ENCODE measurements at places on chromosomes 2 and 18.

DNA sequence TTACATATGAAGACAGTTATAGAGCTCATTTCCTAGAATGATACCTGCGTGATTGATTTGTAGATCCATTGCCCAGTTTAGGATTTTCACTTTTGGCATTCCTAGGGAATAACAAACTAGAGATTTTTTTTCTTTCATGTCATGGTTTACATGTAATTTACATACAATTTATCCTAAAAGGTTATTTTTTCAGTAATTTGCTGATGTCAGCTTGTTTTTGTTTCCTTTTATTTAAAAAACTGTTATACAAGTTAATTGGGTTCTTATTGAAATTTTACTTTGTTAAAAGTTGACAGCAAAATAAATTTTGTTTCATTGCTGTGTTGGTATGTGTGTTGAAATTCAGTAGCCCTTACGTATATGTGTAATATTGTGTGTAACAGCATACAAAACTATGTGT, 23.4 kb downstream of the MTX2 start:
- DNase-seq: no peak

DNA sequence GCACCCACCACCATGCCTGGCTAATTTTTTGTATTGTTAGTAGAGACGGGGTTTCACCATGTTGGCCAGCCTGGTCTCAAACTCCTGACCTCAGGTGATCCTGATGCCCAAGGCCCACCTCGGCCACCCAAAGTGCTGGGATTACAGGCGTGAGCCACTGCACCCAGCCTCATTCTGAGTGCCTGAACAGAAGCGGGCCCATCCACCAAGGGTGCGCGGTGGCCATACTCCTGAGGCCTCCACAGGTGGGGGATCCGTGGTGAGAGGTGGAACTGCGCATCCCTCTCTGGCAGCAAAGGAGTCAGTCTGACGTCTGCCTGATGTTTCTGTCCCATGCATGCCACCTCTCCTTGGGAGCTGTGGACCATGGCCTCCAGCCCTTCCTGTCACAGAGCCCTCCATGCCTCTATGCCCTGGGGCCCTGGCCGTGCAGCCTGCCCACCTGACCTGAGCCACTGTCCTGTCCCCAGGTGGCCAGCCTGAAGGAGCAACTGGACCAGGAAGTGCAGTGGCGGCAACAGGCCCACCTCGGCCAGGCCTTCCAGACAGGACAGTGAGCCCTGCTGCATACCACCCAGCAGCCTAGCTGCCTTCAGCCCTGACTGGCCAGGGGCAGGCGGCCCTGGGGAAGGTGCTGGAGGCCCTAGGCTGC, 7.6 kb upstream of the SNED1 start:
- DNase-seq: no peak

DNA sequence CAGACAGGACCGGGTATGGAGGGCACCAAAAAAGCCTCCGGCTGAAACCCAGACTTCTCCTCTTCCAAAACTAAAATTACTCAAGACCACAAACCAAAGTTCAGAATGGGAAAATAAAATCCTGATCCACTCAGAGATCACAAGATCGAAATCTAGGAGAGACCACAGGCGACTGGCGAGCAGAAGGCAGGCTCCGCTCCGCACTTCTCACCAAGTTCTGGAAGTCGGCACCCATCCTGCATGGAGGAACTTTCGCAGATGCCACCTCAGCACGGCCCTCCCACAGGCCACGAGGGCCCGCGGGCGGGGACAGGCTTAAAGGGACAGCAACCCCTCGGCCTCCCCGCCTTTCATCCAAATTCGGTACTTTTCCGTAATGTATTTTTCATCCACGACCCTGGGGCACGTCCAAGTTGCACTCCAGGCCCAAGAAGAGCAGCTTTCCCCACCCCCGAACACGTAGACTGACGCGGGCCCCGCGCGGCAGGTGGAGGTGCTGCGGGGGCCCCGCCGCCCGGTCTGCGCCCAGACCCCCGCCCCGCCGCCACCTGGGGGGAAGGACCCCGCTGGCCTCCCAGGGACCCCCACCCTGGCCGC, 43.7 kb downstream of the HDLBP start:
- DNase-seq: peak; percentile 58

DNA sequence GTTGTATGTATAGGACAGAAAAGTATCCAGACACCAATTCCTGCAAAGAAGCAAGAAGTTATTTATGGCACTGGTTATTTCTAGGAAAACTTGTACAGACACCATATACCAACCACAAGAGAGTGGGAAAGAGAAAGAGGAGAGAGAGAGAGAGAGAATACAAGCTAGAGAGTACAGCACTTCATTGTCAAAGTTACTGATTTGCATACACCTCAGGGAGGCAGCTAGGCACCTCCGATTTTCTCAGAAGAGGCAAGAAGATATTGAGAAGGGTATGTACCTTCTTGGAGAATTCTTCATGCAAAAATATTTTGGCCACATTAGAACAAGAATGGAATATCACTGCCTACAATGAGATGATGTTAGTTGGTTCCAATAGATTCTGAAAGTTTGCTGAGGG, 333.9 kb upstream of the PIK3C3 start:
- no peak for DNase-seq

DNA sequence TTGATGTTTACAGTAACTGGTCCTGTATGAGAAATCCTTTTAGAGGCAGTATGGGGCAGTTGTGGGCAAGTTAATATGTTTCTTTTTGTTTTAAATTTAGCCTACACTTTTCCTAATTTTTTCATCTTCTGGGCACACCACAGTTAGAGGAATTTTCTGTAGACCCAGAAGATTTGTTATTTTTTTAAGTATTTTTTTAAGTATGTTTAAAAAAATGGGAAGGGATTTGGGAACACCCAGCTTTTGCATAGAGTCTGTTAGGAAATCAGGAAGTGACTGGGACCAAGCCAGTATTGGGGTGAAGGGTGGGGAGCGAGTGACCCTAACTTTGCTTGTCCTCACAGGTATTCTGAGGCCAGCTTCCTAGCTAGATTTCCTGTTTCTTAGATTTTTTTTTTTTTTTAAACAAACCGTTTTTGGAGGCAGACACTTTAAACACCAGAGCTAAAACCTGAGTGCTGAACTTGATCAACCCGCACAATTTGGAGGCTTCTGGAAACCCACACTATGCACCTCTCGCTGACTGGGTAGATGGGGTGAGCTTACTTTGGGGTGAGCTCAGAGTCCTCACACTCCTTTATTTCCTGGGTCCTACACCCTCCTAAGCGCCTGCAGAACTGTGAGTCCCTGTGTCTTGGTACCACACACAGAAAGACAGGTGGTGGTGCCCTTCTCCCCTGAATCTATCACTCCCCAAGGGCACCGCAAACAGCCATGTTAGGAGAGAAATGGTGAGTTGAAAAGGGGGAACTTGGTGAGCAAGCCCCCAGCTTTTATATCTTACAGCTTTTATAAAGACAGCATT, 5.2 kb downstream of the GATA6 start:
- no peak for DNase-seq

- DNase-seq: no peak
These were observed 583.4 kb downstream of the NRXN1 start for GRCh38 chr2:50448556-50448955.

DNA sequence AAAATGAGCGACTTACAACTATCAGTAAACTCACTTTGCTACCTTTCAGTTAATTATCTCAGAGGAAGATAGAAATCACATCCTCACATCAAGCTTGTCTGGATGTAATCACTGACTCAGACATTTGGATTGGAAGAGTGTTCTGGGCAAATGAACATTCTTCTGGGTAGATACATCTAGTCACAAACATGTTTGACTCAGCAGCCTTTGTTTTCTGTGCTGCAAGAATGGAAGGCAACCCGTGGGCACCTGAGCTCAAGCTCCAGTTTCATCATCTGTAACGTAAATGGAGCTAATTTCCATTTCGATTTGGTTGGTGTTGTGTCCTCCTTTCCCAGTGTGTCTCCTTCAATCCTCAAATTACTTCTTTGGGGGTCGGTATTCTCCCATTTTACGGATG, 58.5 kb downstream of the ACAA2 start:
- DNase-seq: no peak

DNA sequence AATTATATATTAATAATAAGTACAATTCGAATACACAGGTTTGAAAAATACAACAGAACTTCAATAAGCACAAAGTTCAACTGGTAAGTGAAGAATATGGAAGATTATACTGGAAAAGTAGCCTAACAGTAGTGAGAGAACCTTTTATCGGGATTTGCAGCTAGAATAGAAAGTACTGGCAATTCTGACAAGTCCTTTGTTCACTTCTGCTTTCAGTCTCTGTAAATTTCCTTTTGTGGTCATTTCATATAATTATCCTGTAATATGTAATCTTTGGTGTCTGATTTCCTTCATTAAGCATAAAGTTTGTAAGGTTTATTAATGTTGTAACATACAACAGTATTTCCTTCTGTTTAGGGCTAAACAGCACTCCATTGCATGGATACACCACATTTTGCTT, 67.2 kb downstream of the CUL3 start:
- DNase-seq: no peak

- no peak for DNase-seq
These were observed 5.6 kb downstream of the TUBB6 start for GRCh38 chr18:12313530-12314245.

DNA sequence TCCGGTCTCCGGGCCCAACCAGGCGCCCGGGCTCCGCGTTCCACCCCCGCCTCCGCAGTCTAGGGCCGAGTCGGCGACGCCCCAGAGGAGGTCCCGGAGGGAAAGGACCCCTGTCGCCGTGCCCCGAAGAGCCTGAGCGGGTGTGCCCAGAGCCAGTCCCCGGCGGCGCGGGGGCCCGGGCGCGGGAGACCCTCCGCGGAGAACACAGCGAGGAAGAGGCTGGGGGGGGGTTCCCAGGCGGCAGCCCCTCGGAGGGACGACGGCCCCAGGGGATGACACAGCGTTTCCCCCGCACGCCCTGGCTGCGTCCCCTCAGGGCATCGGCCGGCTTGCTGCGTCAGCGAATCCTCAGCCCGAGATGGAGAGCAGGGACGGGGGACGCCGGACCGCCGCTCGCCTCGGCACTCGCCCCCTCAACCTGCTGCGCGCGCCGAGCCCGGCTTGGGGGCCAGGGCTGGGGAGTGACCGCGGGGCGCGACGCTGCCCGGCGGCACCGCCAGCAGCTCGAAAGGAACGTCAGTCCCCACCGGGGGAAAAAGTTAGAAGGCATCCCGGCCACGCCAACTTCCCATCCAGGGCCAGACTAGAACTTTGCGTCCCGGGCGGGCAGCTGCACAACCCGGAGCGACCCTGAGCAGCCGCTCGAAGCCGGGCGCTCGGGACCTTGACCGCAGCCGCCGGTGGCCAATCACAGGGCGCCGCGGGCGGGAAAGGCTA, 711 bp downstream of the SFXN5 start:
- peak; percentile 49 for DNase-seq

DNA sequence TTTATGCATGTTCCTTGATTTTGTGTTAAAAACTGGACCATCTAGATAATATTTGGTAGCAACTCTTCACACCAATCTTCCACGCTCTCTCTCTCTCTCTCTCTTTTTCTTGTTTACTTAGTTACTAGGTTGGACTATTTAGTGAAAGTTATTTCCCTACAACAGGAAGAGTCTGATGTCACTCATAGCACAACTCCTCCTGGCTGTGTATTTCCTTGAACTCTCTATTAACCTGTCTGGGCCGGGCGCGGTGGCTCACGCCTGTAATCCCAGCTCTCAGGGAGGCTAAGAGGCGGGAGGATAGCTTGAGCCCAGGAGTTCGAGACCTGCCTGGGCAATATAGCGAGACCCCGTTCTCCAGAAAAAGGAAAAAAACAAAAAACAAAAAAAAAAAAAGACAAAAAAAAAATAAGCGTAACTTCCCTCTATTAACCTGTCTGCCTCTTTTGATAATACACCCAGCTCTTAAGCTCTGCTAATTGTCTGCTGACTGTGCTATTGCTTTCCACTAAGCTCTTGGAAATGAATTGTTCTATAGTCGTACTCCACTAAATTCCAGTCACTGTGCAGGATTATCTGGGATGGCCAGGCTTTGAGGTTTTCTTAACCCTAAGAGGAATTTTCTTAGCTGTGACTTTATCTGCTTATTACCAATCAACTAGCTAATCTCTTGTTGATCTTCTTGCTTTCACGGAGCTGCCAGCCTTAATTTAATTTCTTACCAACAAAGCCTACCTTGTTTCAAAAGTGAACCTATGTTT, 18.1 kb upstream of the CDH19 start:
- DNase-seq: no peak

DNA sequence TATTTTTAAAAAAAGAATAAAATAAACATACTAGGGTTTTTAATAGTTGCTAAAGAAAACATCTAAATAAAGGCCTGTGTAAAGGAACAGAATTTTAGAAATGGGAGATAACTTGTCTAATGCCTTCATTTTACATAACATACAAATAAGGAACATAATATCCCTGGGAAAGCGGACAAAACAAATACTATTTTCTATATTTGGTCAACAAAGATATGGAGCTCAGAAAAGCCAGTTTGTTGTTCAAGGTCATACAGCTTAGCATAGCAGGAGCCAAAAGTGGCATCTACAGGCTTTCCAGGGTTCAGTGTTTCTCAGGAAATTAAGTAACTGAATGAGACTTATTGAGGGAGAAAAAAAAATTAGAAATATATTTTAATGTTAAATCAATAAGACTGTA, 73.4 kb upstream of the CD226 start:
- DNase-seq: no peak

DNA sequence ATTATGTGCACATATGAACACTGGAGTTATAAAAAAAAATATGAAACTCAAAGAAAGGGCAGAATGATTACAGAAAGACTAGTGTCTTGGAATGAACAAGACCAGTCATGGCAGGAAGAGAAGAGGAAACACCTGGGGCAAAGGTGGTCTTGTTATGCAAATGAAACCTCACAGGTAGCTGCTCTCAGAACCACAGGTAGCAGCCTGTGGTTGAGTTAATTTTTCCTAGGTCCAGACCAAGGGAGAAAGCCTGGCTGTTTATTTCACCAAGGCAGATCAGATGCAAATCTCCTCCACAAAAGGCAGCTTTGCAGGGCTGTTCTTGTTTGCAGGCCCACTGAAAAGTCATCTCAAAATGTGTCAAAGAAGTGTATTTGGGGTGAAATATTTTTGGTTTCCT, 785.8 kb downstream of the RNF144A start:
- DNase-seq: no peak

DNA sequence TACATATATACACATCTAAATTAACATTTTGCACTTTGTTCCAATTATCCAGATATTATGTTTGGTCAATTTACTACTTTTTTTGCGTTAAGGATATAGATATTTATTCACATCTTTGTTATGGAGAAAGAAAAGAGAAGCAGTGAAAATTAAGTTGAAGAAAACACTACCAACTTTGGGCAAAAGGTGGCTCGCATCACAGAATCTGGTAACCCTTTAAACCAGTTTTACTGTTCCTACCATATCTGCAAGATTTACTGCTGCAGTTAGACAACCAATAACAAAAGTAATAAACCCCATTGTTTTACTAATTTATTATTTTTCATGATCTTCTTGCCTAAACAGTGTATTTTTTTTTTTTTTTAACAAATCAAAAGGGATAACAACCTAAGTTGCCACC, 53.6 kb downstream of the SMAD2 start:
- DNase-seq: no peak

GRCh38 chr2:27754138-27754588, 17.4 kb upstream of the MRPL33 start:
- DNase-seq: peak; percentile 74

DNA sequence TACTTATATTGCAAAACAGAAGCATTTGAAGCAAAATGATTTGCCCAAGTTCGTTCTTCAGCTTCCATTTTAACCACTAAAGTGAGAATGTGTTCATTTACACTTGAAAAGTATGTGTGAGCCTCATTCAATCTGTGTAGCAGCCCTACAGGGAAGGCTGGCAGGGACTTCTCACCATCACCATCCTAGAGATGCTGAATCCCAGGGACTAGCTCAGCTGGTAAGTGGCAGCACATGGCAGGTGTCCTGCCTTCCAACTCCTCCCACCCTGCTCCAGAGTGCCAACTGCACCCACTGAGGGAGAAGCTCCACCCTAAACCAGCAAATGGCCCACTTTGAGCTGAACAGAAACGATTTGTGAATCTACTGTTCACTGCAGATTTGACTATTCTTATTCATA, 91.5 kb downstream of the EN1 start:
- DNase-seq: no peak

Data from activated T-cell treated with anti-CD3 and anti-CD28 coated beads for 48 hours (primary cell).